ENCODE measurements at places on chromosomes 7 and 10.
A peak's percentile ranks its signal among the peaks of the same experiment; 100 is the strongest.

GRCh38 chr10:71339796-71340589, 20.9 kb downstream of the SLC29A3 start:
- DNase-seq, result no peak

DNA sequence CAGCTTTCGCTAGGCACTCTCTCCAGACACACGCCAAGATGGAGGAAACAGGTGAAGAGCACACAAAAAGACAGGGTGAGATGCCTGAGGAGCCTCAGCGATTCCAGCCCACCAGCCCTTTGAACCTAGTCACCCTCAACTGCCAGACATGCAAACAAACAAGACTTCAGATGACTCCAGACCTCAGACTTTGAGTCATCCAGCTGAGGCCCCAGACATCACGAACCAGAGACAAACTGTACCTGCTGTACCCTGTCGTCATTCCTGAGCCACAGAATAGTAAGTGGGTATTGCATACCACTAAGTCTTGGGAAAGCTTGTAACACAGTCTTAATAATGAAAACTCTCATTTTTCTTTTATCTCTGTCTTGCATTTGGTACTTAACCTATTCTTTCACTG, 126.6 kb upstream of the LSM8 start:
- DNase-seq, result no peak

DNA sequence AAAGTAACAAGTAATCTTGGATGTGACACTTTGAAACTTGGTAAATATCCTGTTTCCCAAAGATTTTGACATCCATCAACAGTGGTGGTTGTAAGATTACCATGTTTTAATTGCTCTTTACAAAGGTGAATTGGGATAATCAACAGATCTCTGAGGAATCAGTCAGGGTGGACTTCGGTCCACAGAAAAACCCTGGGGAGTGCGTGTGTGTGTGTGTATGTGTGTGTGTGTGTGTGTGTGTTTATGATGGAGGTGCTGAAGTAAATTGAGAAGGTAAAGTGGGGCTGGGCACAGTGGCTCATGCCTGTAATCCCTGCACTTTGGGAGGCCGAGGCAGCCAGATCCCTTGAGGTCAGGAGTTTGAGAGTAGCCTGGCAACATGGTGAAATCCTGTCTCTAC, 12.0 kb upstream of the AUTS2 start:
- no peak for DNase-seq

DNA sequence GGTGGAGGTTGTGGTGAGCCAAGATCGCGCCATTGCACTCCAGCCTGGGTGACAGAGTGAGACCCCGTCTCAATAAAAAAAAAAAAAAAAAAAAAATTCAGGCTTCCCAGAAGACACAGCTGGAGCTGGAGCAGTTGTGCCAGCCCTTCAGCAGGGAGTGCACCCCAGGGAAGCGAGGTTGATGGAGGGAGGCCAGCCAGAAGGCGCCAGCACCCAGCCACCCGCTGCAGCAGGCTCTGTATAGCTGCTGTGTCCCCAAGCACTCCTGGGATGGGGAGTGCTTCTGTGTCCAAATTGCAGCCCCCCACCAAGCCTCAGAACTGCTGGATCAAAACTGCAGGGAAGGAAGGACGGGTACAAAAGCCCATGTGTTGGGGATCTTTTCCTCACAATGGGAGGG, 47.8 kb downstream of the COBL start:
- no peak for DNase-seq

DNA sequence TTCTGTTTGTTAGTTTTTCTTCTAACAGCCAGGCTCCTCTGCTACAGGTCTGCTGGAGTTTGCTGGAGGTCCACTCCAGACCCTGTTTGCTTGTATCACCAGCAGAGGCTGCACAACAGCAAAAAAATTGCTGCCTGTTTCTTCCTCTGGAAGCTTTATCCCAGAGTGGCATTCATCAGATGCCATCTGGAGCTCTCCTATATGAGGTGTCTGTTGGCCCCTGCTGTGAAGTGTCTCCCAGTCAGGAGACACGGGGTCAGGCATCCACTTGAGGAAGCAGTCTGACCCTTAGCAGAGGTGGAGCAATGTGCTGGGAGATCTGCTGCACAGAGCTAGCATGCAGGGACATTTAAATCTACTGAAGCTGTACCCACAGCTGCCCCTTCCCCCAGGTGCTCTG, 26.7 kb upstream of the CROT start:
- DNase-seq, result no peak

DNA sequence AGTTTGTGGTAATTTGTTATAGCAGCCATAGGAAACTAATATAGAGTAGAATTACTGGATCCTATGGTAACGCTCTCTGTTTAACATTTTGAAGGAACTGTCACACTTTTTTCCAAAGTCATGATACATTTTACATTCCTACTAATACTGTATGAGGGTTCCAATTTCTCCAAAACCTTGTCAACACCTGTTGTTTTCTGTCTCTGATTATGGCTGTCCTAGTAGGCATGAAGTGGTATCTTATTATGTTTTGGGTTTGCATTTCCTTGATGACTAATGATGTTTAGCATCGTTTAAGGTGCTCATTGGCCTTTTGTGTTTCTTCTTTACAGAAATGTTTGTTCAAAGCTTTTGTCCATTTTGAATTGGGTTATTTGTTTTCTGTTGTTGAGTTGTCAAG, 69.6 kb downstream of the VPS50 start:
- DNase-seq, result no peak

DNA sequence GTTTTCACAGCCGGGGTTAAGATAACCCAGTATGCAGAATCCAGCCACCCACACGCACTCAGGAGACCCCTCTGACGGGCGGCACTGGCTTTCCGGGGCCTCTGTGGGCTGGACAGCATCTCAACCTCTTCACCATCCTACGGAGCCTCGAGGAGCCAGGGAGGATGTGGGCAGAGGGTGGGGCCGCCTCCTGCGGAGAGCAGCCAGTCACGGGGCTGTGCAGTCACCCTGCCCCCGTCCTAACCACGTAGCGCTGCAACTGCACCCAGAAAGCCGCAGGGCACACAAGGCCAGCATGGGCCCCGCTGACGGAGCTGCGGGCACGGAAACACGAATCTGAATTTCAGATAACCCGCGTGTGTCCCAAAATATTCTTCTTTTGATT, 270.3 kb downstream of the ELFN1 start:
- DNase-seq, result peak; percentile 89

- DNase-seq, result no peak
Measured at GRCh38 chr7:77727936-77728701, 31.9 kb downstream of the RSBN1L start.

Data from activated CD4-positive, CD25-positive, alpha-beta regulatory T cell treated with anti-CD3 and anti-CD28 coated beads, Interleukin-2, amount 50 U/mL, for 72 hours (primary cell).